ENCODE measurements at places on chromosomes 3 and 15.

DNA sequence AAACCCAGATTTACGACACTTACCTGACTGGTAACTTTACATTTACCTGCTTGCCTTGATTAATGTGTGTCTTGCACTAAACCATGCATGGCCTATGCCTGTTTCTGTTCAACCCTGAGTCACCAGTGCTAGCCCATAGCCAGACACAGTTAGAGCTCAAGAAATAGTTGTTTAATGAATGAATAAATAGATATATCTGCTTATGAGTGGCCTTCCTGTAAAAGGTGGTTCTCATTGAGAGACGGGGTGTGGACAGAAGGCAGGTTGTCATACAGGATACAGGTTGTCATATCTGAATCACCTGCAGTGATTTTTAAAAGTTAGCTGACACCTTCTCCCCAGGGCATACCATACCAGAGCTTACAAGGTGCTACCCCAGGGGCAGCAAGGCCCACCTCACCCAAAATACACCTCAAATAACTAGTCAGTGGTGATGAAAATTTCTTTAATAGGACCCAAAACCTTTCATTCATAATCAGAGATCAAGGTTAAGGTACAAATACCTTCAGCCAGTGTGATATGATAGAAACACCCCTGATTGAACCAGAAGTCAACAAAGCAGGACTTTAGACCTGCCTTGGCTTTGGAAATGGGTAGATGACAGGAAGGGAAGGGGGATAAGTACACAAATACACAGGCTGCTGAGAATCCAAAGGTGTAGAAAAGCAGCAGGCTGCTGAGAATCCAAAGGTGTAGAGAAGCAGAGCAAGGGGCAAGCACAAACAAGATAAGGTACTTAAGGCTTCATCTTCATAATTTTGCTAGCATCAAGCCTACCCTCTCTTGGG lies 45.4 kb upstream of the TSC22D2 start:
- DNase-seq, result no peak

DNA sequence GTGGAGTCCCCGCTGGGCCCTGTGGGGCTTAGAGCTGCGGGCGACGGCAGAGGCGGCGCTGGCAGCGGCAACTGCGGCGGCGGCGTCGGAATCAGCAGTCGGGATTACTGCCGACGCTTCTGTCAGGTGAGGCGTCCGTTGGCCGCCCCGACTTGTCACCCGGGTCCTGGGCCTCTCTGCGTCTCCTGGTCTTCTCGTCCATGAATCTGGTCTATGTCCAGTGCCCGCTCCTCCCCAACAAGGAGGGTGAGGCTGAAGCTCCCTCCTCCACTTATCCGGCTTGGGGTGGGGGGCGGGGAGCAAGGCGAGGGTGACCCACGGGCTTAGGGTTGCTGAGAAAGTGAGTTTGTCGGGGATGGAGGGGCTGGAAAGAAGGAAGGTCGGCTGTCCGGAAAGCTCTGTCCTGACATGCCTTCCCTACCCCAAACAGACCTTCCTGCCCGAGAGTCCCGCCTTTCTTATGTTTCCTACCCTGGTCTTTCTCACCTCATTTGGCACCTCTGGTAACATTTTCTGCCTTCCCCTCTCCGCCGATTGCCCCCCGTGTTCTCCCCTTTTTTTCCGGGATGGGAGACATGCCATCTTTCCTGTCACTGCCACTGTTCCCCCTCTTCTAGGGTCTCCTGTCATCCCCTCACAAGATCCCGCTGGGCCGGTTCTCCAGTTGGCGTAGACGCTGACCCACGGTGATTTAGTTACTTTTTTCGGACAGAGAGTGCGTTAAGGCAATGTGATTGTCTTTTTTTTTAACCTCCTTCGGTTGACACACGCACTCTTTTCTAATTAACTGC lies 520 bp downstream of the ZNF654 start:
- no peak for DNase-seq

- DNase-seq, result no peak
Measured at GRCh38 chr3:173762501-173762900, 365.0 kb downstream of the NLGN1 start.

- no peak for DNase-seq
Measured at GRCh38 chr3:60909526-60909925, 341.7 kb downstream of the FHIT start.

GRCh38 chr3:151896246-151897012 lies 23.0 kb downstream of the SUCNR1 start:
- no peak for DNase-seq

DNA sequence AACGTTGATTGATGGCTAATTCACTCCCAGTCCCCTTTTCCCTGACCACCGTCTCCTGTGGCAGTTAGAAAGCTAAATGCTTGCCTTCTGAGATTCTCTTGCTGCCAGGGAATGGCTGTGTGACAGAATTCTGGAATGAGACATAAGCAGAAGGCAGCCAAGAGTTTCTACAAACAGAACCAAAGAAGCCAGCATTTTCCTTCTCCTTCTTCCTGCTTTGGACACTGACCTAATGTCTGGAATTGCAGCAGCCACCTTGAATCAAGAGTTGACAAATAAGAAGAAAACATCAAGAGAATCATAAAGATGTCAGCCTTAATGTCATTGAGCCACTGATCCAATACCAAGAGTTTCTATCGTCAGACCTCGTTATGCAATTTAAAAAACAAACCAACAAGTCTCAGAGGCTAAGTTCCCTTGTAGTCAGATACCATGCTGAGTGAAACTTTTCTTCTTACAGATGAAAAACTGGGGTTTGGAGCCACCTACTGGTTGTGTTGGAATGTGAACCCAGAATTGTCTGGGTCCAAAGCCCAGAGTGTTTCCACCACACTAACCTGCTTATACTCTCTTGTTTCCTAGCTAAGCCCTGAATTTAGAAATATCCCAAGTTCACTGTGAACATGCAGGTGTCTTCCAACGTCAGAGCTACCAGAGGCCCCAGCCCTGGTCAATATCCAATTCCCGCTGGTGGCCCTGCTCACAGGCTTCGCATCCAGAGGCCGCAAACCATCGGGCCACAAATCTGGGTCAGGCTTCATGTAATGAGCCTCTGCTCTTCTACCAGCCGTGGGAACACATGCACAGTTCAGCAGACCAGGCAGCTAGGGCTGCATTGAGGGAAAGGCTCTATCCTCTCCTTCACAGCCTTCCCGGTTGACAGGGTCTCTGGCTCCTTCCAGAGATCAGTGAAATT lies 42.5 kb downstream of the MCF2L2 start:
- peak; percentile 38 for DNase-seq

DNA sequence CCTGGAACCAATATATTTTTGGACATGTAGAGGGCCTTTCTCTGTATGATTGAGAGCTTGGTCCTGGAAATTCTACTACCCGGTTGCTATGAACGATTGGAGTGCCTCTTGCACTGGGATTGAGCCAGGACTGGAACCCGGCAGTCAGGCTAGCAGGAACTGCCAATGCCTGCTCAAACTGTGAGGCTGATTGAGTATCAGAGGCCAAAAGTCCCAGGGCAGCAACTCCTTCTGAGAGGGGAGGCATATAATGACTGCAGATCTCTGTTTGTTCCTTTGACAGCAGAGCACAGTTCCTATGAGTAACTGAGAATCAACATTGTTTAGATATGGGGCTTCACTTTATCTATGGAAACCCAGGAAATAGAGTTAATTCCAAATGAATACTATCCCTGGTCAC lies 12.9 kb downstream of the IQCH start:
- no peak for DNase-seq

- peak; percentile 75 for DNase-seq
Measured at GRCh38 chr15:84658080-84658787, at the start of gene NMB. NMB (minus strand) TSS chr15:84658199; CDS start chr15:84658152, 47 bp downstream.

DNA sequence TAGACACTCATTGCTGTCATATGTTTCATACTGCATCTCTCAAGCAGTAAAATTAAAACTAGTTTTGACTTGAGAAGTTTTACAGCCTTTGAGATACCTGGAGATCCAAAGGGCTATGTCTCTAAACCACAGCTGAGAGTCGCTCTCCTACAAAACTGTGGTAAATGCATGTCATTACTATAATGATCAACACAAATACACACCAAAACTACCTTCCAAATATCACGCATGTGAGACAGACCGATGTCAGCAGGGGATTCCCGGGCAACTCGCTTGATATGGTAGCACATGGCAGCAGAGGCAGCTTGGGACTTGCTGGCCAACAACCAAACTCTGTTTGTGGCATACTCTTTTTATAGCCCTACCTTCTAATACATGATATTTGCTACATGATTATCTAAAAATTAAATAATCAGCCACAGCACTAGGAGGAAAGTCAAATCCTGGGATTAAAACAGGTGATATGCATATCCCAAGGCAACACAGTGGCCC lies 56.3 kb downstream of the PDZRN3 start:
- no peak for DNase-seq

GRCh38 chr15:42157381-42157780 lies 945 bp upstream of the PLA2G4F start:
- DNase-seq, result no peak

- no peak for DNase-seq
Measured at GRCh38 chr3:182912474-182912873, 67.9 kb downstream of the DCUN1D1 start.
